ENCODE measurements at places on chromosomes 5 and 9. TPM values are rescaled to one million over a fixed set of nuclear protein-coding genes. Genes with fewer than 3 reads are reported as not detected.

GPSM1 gene
- total RNA-seq: 1.9 TPM

EGFLAM gene
- not detected for total RNA-seq

MLANA gene
- not detected for total RNA-seq

KIAA1191 gene
- total RNA-seq: 56.6 TPM

DNA sequence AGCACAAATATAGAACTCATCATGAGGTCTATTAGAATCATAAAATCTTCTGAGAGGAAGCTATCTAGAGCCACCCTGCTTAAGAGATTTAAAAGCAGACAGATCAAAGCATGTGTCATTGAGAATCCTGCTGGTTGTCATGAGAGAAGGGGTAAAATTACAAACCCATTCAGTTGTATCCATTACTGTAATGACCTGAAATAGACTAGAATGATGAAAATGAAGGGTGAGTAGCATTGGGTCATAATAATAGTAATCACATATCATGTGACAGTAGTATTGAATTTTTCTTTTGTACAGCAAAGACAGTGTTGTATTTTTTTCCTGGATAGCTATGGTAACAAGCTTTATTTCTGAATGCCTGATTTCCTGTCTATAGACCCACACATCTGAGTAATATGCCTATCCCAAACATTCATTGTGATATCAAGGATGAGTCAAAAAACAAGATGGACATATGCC lies 149.0 kb downstream of the PDE4D start:
- DNase-seq: no peak

DNA sequence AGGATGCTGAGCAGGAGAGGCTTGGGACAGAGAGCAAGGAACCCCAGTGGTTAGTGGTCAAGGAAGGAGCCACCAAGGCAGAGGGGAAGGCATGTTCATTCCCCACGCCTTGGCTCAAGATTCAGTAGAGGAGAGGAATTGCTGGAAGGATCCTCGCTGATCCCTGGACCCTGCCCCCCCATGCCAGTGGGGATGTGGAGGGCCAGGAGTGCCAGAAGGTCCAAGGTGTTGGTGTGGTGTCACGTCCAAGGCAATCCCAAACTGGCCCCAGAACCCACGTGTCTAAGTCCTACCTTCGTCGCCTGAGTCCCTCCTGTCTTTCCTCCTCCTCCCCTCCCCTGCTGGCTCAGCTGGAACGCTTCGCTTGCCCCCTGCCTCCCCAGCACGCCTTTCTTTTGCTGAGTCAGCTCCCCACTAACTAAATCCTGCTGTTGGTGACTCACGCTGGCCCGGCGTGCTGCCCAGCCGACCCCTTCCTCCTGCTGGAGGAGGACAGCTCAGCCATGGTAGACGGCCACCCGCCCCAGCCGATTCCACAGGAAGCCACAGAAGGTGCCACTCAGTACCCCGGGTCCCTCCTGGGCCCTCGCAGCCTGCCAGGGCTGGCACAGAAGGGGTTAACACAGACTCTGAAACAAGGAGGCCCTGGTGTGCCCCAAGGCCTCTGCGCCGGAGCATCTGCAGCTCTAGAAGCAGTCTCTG lies 37.6 kb upstream of the ORM1 start:
- DNase-seq: no peak

GRCh38 chr5:169064093-169064492 lies 236.8 kb downstream of the SLIT3 start:
- no peak for DNase-seq

DNA sequence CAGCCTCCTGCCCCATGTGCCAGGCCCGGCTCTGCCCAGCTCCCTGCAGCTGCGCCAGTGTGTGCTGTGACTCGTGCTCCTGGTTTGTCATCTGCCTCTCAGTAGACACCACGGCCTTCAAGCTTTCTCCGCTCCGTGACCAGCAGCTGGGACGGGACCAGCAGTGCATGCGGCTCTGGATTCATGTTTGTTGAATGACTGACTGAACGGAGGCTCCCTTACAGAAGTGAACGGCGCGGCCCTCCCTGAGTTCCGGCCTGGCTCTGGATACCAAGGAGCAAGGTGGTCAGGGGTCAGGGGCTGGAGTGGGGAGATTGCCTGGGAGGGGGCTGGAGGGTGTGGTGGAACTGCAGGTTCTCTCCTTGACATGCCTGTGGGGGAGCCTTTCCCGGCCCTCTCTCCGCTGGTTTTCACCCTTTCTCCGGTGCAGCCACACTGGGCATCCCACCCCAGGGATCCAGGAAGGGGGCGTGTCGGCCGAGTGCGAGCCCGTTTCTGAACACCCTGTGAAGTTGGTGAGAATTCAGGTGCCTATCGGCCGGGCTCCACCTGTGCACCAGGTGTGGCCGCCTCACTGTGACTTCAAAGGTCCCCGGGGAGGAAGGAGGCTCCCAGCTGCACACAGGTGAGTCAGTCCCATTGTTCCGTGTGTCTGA lies 11.1 kb upstream of the CEP72 start:
- DNase-seq: no peak

- DNase-seq: no peak
These were observed 636.1 kb downstream of the PSAT1 start for GRCh38 chr9:78932849-78933627.

DNA sequence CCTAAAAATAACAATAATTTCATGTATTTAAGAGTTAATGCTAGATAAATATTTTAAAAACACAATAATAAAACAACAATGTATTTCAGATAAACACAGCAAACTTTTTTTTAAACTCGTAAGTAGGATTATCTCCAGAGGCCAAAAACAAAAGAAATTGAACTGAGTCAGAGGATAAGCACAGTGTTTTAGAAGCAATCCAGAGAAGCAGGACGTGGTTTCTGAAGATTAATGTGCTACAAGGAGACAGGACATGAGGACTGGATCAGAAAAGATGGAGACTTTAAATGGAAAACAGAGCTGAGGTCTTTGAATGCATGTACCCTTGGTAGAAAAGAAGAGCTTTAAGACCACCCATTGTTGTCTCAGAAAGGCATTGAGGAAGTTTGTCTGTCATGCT lies 491.2 kb upstream of the TLE4 start:
- DNase-seq: no peak

DNA sequence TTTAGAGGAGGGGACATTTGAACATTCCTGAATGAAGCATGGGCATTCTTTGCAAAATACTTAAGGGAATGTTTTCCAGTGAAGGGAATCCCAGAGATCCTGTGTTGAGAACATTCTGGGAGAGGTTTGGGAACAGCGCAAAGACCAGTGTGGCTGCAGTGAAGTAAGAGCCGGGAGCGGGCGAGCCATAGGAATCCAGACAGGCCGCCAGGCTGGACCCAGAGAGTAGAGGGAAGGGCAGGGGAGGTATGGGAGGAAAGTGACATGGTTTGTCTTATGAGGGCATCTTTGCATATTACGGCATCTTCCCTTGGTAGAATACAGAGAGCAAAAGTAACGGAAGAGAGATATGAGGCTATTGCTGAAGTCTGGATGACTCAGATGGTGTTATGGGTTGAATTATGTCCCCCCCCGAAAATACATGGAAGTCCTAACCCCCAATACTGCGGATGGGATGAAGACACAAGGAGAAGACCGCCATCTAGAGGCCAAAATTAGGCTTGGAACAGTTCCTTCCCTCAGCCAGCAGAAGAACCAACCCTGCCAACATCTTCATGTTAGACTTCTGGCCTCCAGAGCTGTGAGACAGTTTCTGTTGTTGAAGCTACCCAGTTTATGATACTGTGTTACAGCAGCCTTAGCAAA lies 268.2 kb downstream of the MAST4 start:
- no peak for DNase-seq

GRCh38 chr5:18944771-18945170 lies 1043.2 kb downstream of the CDH18 start:
- DNase-seq: no peak

DNA sequence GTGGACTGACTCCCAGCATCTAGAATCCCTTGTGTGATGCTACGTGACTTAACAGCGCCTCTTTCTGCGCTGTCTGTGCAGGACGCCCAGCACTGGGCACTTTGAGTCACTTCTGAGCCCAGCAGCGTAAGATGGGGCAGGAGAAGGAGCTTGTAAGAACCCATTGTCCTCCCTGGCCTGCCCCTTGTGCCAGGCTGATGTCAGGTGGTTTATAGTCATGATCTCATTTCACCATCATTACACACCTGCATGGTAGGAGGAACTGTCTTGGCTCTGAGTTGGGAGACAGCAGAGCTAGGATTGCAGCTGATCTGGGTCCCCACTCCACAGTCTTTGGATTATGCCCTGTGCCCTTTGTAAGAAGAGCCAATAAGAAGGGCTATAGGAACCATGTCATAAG lies 12.2 kb downstream of the ERGIC1 start:
- no peak for DNase-seq
